ENCODE measurements at places on chromosomes 11 and 22.

DNA sequence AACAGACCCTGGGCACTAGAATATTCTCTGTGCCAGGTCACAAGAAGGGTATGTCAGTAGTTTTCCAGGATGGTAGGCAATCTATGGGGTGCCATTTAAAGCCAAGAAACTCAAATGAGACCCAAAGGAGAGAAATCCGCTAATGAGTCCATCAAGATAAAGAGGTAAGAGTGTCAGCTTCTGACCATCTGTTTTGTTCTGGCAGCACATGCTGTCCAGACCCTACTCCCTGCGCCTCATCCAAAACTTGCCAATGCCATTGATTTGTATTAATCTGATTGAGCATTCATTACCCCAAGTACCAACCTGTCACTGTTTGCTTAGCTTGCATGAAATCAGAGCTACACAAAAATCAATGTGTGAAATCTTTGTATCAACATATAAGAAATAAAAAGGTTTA is 229.0 kb downstream of the BLID start:
- no peak for DNase-seq

GRCh38 chr22:20238536-20238900 is 29.6 kb downstream of the RTN4R start:
- DNase-seq: no peak

- peak; percentile 82 for DNase-seq
These were observed 3.8 kb upstream of the ADORA2A start for GRCh38 chr22:24423519-24424000.

DNA sequence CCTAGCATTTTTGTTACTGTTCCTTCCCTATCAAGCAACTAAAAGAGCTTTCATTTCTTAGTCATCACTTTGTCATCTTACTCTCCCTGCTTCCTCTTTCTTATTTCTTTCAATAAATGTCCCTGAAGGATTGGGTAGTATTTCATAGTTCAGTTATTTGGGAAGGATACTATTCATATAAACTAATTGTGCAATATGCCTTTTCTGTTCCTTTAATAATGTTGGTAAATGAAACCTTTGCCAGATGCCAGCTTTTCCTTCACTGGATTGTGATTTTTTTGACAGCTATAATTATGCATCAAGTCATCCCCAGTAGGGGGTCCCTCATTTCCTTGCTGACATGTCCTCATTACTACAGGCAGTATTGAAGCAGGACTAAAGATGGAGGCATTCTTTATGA is 101.7 kb downstream of the ATM start:
- DNase-seq: peak; percentile 28

DNA sequence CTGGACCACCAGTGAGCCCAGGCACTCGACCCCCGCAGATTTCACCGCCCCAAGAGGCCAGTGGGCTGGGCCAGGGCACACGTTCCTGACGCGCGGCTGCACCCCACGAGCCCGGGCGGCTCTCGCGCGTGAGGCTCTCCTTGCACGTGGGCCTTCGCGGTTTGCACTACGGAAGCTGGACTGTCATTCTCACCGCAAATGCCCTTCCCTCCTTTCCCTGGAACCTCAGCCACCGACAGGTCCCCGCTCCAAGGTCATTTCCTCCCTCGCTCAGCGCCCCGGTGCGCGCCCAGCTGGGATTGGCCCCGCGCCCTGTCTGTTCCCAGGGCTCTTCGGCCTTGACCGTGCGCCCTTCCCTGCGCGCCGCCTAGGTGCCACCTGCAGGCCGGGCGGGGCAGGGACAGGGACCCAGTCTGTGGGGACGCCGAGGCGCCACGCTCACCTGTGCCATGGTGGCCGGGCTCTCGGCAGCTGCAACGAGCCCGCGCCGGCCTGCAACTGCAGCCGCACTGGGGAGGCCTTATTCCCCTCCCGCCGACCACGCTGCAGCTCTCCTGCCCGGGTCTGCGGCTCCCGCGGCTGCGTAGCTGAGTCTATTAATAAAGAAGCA is 2.1 kb upstream of the CPT1A start:
- no peak for DNase-seq

GRCh38 chr11:78418584-78419211 is 1.1 kb upstream of the GAB2 start:
- no peak for DNase-seq

GRCh38 chr11:63901660-63902059 is 15.3 kb downstream of the RCOR2 start:
- DNase-seq: no peak

DNA sequence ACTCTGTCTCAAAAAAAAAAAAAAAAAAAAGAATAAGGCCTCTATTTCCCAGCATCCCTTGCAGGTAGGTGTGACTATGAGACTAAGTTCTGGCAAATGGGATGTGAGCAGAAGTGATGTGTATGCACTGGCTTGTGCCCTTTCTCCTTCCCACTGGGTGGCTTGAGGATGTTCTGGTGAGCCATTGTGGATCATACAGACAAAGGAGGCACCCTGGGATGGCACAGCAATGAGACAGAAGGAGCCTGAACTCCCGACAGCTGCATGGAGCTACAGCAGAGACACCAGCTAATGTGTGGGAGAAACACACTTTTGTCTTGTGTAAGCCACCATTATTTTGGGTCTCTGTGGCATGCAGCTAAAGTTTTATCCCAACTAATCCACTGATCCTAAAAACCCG is 10.6 kb upstream of the SORL1 start:
- no peak for DNase-seq

DNA sequence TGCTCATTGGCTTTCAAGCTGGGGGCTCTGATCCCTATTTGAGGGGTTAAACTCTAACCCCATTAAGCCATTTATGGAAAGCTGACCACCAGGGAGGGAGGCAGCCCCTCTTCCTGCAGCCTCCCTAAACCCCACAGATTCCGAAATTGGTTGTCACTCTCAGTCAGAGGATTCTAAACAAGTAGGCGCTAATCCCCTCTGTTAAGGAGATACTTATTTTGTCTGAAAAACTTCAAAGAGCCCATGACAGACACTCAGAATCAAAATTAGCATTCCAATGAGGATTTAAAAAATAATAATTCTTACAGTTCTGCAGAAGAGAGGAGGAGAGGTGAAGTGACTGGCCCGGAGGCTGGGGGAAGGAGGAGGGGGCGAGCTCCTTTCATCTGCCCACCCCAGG is 69.7 kb upstream of the LMO1 start:
- DNase-seq: no peak

GRCh38 chr11:111310723-111311122 is 12.4 kb downstream of the POU2AF3 start:
- no peak for DNase-seq

GRCh38 chr22:28019881-28020861 is 101.1 kb upstream of the PITPNB start:
- peak; percentile 82 for DNase-seq

DNA sequence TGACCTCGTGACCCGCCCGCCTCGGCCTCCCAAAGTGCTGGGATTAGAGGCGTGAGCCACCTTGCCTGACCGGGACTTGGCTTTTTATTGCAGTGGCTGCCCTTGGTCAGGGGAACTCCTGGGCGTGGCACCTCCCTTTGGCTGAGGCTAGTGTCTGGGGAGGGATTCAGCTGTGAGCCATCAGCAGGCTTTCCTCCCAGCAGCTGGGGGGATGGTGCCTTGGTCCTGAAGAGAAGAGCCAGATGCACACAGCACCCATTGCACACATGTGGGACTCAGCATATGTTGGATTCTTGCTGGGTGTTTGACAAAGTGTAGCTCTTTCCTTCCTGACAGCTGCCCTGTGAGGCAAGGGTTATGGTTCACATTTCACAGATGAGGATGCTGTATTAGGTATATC is 8.4 kb downstream of the CYTH4 start:
- peak; percentile 73 for DNase-seq

GRCh38 chr22:38449776-38450175 is 5.2 kb downstream of the KCNJ4 start:
- no peak for DNase-seq

DNA sequence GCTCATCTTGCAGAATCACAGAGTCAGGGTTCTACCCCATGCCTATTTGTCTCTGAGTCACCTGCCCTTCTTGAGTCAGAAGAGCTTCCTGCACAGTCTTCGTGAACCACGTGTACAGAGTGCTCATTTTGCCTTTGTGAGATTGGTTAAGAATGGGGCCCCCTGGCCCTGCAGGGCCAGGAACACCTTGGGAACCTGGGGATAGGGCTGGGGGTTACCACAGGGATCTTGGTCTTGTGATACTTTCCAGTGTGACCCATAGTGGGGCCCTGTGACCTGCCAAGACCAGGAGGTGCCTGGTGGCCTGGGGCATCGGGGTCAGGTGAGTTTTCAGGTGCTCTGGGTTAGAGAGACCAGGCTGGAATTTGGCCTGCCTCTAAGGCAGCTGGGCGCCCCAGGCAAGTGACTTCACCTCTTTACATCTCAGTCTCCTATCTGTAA is 9.4 kb downstream of the TMPRSS13 start:
- no peak for DNase-seq

DNA sequence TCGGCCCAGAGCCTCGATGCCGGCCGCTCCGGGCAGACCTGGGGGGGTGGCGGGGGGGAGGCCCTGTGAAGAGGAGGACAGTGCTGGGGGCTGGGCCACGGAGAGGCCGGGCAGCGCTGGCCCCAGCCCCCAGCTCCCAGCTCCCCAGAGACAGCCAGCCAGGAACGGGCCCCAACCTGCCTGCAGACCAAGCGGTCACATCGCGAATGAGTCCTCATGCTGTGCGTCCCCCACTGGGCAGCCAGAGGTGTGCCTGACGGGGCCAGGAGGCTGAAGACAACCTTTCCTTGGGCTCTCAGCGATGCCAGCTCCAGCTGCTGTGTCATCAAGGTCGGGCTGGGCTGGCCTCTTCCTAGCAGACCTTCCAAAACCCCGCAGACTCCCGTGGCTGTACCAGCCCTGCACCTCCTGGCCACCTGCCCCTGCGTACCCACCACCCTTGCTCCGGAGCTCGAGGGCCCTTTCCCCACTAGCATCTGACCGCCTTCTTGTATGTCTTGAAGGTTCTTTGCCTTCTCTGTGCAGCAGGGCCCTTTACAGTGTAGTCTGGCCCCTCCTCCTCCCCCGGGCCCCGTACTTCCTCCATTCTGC is 88.4 kb downstream of the CDKN1C start:
- no peak for DNase-seq

DNA sequence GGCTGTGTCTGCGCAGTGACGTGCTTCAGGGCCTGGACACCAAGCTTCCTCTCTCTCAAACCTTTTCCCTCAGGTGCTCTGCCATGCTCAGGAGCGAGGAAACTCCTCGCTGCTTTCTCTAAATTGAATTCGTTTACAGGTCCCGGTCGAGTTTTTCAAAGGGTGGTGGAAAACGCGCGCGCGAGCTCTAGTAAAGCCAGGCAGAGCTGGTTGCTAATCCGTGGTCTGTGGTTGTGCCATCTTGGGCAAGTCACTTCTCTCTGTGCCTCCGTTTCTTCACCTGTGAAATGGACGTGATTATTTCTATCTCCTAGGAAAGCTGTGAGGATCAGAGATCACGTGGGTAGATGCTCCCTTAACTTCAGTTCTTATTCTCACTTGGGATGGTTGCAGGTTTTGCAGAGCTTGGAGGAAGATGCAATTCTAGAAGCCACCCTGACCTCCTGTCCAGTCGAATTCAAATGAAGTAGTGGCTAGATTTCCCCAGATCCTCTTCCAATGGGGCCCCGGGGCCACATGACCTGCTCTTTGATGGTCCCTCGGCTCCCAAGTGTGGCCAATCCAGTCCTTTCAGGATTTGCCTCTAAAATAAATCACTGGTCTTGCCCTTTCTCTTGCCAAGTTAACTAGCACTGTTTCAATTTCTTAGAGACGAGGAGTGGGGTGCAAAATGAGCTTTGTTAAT is 10.5 kb upstream of the ALX4 start:
- DNase-seq: no peak

- DNase-seq: no peak
These were observed 4.5 kb downstream of the HTR3A start for GRCh38 chr11:113979431-113979830.

DNA sequence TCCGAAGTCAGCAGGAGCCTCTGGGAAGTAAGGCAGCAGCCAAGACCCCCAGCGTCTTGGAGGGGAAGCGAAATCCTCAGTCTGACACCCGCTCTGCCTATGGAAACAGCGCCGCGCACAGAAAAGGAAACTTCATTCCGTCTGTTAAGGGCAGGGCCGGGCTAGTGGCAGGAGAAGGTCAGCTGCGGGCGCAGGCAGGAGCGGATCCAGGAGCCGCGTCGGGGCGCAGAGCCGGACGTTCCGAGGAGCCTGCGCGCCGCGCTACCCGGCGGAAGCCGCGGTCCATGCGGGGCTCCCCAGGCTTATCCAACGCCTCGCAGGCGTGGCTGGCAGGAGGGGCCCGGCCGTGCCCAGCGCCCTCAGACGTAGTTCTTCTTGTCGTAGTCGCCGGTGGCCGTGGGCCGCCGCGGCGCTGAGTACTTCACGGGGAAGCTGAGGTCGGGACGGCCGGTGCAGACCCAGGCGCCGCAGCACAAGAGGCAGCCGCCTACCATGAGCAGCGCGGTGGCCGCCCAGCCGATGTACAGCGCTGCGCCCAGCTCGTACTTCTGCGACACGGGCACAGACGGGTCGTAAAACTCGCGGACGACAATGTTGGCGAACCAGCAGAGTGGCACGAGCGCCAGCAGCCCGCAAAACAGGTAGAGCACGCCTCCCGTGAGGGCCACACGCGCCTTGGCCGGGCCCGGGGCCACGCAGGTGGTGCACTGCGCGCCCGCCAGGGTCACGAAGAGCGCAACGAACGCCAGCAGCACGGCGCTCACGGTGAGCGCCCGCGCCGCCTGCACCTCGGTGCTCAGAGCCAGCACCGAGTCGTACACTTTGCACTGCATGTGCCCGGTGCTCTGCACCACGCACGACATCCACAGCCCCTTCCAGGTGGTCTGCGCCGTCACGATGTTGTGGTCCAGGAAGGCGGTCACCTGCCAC is 705 bp downstream of the CLDN5 start:
- peak; percentile 24 for DNase-seq

DNA sequence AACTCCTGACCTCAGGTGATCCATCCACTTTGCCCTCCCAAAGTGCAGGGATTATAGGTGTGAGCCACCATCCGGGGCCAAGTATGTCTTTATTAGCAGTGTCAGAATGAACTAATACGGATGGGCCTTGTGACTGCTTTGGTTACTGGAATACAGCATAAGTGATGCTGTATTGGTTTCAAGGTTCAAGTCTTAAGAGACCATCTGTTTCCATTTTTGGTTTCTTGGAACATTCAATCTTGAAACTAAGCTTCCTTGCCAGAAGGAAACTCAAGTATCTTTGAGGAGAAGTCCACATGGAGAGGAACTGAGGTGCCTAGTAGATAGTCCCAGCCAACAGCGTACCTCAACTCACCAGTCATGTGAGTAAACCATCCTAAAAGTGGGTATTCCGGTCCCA is 58.8 kb downstream of the APOL3 start:
- no peak for DNase-seq
